ENCODE measurements at places on chromosomes 13 and 19.

DNA sequence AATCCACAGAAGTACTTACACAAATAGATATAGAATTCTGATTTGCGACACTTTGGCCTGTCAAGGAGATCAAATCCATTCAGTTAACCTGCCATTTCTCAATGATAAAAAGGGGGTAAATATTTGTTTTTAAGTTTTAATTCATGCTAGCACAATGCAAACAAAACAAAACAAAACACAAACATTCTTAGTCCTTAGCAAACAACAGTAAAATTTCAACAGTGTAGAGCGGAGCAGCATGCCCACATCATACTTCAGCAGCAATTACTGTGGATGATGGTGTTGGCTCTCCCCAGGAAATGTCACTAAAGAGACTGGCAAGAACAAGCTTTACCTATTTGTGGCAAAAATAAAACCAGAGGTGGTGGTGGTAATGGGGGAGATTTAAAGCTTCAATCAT lies 625.2 kb upstream of the PCDH20 start:
- no peak for DNase-seq

GRCh38 chr13:46797501-46798237 lies 708 bp upstream of the ESD start:
- DNase-seq, result no peak

DNA sequence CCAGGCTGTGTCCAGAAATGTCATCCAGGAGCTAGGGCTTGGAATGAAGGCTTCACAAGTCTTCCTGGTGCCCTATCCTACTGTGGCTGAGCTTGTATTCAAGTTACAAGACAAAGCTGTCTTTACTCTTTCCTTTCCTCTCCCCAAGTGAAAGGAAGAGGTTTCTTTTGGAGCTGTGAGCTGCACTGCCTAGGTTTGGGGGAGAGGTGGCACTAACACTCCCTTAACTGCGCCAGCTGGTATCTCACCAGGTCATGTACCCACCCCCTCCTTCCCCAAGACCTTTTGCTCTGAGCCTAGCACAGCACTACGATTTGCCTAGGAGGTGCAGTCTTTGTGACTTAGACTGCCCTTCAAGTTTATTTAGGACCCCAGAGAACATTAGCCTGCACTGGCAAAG lies 2053.6 kb upstream of the PRR20A start:
- DNase-seq, result no peak

- DNase-seq, result peak; percentile 60
Observed at GRCh38 chr19:18173572-18174288, at the start of gene IFI30. Gene IFI30, plus strand, starts transcription at chr19:18173813. Its CDS starts 29 bp downstream, at chr19:18173842.

- DNase-seq, result no peak
Observed at GRCh38 chr19:35134601-35135242, at the start of gene LGI4. Gene LGI4, minus strand, starts transcription at chr19:35135059. Its CDS starts 379 bp downstream, at chr19:35134680.

- DNase-seq, result no peak
Observed at GRCh38 chr19:4115818-4116385, 8.0 kb downstream of the MAP2K2 start.

DNA sequence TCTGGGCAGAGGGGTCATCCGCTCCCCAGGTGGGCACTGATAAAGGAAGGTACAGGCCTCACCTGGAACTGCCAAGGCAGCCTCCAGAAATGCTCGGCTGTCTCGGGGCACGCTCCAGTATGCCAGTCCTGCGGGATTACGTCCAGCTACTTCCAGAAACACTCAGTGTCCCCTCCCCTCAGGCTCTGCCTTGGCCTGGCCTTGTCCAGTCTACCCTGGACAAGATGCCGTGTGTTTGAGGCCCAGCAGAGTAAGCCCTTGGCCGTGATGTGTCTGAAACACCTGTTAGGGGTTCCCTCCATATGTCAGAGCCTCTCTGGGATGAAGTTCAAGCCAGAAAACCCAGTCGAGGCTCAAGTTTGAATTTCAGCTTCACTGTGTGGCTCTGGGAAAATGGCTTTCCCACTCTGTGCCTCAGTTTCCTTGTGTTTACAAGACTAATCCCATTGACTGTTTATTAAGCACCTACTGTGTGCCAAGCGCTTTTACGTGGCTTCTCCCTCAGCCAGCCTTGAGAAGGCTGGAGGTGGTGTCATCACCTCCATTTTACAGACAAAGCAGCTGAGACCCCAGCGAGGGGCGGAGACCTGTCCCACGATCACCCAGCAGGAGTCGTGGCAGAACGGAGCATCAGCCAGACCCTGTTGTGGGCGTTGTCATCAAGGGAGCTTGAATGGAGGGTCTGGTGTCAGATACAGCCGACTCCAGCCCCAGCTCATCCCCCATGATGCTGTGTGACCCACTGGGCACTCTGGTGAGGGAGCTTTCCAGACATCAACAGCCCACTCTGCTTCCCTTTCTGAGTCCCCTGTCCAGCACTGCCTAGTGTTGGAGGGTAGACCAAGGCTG lies 2.0 kb upstream of the PIK3R2 start:
- peak; percentile 81 for DNase-seq

DNA sequence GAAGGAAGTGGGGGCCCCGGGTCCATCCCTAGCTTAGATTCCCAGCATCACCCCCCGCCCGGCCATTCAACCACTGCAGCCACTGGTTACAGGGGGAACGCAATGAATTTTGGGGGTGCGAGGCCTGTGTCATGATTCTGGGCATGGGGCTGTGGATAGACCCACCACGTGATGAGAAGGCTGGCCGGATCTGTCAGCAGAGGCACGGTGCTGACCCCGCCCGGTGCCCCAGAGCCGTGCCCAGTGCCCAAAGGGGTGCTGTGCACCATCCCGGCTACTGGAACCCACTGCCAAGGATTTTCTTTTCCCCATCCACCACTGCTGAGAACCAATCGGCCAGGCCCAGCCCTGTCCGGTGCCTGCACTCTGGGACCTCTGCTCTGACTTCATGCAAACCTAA lies 27.4 kb downstream of the CLEC4M start:
- no peak for DNase-seq

DNA sequence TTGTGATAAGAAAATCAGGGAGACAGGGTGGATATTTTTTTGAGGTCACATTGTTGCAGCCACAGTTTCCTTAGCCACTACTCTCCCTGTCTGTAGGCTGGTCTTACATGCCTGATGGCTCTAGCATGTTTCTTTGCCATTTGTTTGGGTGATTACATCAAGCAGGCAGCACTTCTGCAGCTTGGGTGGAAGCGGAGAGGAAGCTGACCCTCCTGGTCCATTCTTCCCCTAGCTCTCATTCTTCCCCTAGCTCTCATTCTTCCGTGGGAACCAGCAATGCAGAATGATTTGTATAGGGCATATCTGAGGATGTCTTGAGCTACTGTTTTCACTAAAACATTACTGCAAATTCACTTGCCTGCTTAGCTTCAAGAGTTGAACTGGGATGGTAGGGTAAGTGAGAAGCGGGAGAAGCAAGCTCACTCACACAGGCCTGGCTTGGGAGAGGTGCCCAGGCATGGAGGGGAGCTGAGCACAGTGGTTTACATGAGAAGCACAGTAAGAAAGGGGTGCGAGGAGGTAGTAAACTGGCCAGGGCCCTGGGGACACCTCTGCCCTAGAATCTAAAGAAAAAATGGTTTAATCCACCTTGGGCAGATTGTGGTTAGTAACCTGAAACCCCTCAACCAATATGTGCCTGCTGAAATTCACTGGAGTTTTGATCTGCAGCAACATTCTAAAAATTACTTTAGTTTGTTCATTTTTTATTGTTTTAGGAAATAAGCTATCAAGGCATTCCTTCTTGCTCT lies 538.9 kb downstream of the RFC3 start:
- DNase-seq, result no peak

DNA sequence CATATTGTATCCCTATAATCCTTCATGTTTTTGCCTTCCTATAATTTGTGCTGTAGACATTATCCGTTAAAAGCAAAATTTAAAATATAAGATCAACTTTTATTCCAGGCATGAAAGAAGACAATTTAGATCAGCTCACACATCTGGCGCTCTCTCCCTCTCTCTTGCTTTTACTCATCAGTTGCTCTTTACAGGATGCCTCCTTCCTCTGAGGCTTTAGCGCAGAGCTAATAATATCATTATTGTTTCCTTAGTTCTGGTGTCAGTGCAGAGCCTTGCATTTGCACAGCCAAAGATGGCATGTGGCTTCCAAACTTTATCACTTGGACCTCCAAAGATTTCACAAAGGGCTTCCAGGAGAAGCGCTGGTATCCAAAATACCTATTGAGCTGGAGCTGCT lies 295.1 kb downstream of the FGF9 start:
- no peak for DNase-seq

DNA sequence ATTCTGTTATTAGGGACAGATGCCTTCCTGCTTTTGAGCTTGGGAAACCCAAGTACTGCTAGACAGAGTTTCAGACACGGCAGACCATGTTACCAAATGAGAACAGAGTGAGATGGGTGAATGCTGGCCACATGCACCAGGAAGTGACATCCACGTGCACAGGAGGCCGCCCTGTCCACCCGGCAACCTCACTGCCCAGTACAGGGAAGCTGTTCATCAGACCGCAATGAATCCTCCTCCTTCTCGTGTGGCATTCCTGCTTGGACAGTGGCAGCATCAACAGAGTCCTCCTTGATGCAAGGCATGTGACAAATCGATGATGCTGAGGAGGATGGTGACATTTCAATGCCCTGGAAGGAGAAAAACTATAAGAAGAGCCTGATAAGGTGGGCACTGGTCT lies 191.0 kb upstream of the SOX1 start:
- no peak for DNase-seq

DNA sequence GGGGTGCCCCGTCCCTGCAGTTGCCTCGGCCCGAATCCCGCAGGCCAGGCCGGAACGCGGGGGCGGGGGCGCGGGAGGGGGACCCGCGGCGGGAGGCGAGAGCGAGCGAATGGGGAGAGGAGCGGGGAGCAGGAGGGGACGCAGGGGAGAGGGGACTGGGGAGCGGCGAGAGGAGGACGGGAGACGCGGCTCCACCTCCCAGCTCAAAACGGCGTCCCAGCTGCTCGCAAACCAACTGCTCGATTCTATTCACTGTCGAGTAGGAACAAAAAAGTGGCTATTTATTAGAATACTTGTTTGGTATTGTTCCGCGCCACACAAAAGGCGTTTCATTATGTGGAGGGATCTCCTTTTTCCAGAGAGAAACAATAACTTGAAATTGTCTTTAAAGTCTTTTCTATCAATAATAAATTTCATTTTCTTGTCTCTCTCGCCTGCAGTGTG lies 10.6 kb upstream of the SOX1 start:
- no peak for DNase-seq

DNA sequence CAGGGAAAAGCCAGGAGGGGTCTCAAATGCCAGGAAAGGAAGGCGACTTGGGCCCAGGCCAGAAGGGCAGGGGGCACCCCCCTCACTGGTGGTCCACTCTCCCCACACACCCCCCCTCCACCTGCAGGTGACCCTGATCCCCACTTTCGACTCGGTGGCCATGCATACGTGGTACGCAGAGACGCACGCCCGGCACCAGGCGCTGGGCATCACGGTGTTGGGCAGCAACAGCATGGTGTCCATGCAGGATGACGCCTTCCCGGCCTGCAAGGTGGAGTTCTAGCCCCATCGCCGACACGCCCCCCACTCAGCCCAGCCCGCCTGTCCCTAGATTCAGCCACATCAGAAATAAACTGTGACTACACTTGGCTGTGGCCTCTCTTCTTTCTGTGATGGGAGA lies 14.9 kb downstream of the MAP1S start:
- DNase-seq, result no peak

GRCh38 chr13:105201351-105201750 lies 1334.1 kb downstream of the EFNB2 start:
- DNase-seq, result no peak

GRCh38 chr19:34126966-34127365 lies 45.3 kb upstream of the LSM14A start:
- DNase-seq, result no peak
